ENCODE measurements at places on chromosomes 5 and 9. TPM values are rescaled to one million over a fixed set of nuclear protein-coding genes. Genes with fewer than 3 reads are reported as not detected.

- no peak for DNase-seq
Observed at GRCh38 chr5:177477701-177478477, 4.5 kb upstream of the DBN1 start.

GRCh38 chr5:93299681-93300308 lies 281.2 kb downstream of the NR2F1-AS1 start:
- no peak for DNase-seq

DNA sequence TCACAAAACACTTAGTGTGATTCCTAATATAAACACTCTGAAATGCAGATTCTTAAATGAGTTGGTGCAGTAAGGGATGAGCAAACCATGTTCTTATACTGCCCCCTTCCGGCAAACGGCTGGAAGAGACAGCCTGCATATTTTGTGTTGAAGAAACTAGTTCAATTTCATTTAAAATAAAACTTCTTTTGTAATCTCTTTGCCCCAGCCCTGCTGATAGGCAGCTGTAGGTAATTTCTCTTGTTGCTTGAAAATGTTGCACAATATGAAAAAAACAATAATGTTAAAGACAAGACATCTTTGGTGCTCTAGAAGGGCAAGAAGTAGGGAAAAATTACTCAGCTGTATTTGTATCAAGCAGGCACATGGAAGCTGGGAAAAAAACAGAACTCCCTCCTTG lies 89.7 kb upstream of the CCNG1 start:
- peak; percentile 21 for DNase-seq

DNA sequence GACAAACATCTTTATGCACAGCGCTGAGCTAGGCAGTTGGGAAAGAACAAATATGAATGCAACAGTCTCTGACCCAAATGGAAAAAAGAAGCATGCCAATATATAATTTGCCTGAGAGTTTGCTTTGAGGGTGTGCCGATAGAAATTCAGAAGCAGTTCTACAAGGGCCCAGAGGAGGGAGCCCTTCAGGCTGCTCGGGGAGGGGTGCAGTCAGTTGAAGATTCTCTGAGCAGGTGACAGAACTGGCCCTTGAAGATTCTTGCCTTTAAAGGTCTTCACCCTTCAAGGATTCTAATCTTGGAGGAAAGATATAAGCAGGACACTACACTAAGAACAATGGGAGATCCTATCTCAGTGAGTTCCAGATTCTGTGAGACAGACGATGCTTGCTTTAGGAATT lies 3.7 kb upstream of the PAPPA start:
- DNase-seq = no peak

DNA sequence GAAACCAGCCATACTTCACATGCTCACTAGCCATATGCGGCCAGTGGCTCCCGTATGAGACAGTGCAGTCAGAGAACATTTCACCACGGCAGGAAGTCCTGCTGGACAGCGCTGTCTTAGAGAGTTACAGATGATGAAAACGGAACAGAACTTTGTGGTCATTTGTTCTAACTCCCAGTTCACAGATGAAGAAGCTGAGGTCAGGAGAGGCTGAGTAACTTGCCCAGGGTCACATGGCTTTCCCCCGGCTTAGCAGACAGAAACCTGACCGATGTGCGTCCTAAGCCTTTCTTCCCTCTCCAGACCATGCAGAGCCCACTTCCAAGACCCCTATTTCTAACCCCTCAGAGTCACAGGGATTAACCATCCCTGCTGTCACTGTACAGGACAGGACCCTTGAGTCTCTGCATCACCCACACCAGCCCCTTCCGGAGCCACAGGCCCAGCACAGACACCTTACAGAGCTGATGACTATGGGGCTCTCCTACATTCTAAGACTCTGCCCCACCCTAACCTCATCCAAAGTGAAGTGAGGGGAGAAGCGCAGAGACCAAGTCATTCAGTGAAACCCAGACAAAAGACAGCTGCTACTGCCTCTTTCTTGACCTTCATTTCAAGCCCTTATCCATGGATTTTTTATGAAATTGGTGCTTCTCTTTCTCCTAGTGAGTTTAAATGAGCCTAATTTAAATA lies 86.9 kb downstream of the PTPN3 start:
- DNase-seq = no peak

DNA sequence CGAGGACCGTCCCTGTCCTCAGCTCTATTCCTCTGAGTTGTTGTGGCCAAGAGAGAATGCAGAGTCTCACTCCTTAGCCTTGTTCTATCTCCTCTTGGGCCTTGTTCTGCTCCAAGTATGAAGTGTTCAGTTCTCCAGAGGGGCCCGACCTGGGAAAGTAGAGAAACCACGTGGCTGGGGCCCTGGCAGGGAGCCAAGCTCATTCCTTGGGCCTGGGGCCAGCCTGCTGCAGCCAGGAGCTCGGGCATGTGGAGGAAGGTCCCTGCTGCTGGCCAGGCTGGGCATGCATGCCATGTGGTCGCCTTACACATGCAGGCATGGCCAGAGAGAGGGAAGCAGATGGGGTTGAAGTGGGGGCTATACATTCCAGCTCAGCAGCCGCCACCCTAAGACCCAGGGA lies 60.7 kb downstream of the COL27A1 start:
- no peak for DNase-seq

GRCh38 chr9:83047839-83048775 lies 14.8 kb downstream of the RASEF start:
- DNase-seq = no peak

GRCh38 chr5:115549154-115549553 lies 4.6 kb upstream of the FEM1C start:
- no peak for DNase-seq

GRCh38 chr9:127316586-127317323 lies 52.2 kb downstream of the GARNL3 start:
- no peak for DNase-seq

Gene SLC46A2
- polyA plus RNA-seq = 0.16 TPM

Gene MARCHF3
- polyA plus RNA-seq = 2.6 TPM

Gene PDLIM4
- polyA plus RNA-seq = not detected

Gene SUSD1
- polyA plus RNA-seq = 42.4 TPM

Gene PIGO
- 23.6 TPM for polyA plus RNA-seq

Gene TEX48
- not detected for polyA plus RNA-seq

Gene PCDHB11
- not detected for polyA plus RNA-seq
